ENCODE measurements at places on chromosomes 5 and 9. TPM values are rescaled to one million over a fixed set of nuclear protein-coding genes. Genes with fewer than 3 reads are reported as not detected.
A peak's percentile ranks its signal among the peaks of the same experiment; 100 is the strongest.

DNA sequence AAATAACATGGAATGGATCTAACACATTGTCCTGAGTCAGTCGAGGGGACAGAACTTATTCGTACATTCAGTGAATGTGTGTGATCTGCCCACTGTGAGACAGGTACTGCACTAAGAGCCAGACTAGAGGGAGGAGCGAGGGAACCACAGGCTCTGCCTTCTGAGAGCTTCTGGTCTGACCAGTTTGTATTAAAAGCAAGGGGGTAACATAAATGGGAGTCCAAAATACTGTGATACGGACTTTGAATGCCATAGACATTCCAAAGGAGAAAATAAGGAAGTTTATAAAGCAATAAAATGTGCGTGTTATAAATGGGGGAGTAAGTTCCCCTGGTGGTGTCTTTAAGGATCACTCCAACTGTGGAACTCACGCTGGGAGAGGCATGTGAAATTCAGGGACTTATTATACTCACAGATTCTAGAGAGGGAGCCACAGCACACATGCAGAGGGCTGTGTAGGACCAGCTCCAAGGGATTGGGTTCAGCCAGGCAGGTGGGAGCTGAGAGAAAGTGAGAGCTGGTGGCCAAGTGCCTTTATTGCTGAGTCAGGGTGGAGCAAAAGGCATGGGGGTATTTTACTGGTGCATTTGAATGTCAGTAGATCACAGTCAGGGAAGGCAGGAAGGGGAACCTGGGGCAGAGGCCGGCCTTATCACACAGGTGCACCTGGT, 186.5 kb upstream of the WWC1 start:
- DNase-seq: no peak

The PROB1 gene
- 6.2 TPM for total RNA-seq

DNA sequence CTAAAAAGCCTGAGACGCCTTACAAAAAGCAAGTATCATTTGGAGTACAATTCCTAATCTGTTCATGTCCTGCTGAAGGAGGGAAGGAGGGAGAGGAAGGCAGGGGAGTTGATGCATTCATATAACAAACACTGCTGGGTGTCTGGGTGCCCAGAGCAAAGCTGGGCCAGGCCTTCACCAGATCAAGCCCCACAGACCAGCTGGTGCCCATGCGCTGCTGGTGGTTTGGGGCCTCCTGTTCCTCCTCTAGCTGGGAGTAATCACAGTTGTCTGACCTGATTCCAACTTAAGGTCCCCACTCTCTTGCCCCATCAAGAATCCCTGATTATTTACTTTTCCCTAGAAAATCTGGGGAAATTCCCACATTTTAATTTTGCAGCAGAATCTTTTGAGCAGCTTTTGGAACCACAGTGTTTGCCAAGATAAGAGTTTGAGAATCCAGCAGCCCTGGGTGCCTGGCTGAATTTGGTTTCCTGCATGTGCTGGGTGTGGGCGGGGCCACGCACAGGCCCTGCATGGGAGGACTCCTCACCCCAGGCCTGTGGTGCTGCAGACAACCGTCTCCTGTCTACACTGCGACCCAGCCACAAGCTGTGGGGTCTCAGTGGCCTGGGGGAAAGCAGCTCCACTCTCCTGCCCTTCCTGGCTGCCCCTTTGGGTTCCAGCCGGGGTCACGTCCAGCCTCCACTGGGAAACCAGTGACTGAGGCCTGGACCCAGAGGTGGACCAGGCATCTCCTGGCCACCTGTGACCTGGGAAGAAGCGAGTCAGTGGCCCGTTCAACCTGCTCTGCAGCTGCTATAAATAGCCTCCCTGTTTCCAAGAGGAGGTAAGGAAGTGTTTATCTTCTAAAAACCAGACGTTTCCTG, 47.5 kb downstream of the NEURL1B start:
- DNase-seq: no peak

DNA sequence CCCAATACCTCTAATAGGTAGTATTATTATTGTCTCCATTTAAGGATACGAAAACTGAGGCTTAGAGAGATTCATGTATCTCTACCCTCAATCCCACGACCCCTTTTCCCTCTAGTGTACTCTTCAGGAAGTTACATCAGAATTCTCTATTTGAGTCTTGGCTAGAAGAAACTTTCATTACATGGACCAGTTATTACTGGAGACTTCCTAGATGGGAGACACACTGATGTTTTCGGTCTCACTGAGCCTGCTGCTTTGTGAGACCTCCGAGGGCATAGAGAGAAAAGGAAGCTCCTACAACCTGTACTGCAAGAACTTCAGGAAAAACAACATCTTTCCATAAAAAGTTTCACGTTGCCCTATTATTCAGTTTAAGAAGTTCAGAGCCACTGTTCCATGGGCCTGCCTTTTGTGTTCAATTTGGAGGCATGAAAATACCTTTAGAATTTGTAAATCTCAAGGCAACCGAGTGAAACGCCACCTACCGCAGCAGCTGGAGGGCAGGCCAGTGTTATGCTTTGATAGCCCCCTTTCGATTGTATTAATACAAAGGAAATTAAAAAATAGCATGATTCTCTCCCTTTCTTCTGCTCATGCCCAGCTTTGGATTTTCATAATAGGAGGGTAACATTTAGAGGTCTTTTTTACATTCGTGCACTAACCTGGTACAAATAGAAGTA, 223.3 kb downstream of the EBF1 start:
- DNase-seq: no peak

- DNase-seq: no peak
Observed at GRCh38 chr9:133521122-133522072, 3.4 kb downstream of the MYMK start.

The WDR31 gene
- total RNA-seq: 0.51 TPM

The IL9 gene
- total RNA-seq: not detected

GRCh38 chr5:174610968-174611367, 113.4 kb upstream of the MSX2 start:
- DNase-seq: peak; percentile 6

DNA sequence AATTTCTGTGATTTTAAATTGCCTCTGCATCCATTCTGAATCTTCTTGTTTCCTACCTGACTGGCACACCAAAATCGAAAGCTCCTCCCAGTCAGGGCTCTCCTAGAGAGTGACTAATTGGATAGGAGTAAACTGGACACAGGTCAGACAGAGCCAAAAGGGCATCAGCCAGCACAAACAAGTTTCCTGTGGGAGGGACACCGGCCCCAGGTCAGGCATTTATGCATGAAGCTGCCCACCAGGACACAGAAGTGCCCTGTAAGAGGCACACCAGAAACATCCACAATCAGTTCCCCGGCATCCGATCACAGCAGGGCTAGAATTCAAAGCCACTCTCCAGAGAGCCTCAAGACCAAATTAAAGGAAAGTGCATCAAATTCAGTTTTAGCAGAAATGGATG, 78.4 kb downstream of the SFXN1 start:
- no peak for DNase-seq

The ACTBL2 gene
- total RNA-seq: not detected

The PCDHB14 gene
- 4.3 TPM for total RNA-seq

DNA sequence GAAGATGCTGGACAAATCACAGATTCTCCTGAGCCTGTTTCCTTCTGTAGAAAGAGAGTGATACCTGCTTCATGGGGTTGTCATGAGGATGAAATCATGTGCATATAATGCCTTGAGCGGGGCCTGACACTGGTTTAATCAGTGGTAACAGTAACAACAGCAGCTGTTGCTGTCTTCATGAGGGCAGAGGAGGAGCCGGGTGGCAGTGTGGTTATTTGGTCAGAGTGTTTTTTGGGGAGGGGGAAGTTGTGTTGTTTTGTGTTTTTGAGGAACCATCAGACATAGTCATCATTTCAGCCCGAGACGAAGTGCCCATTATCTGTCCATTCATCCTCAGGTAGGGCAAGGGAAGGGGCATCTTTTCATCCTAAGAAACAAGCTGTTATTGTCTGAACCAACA, 44.0 kb downstream of the NEURL1B start:
- no peak for DNase-seq

All from LHCN-M2 (cell line).